T-helper 9 cell (primary cell): ENCODE measurements at places on chromosomes 7 and 10.

- no peak for DNase-seq
These were observed 16.0 kb downstream of the CREB3L2 start for GRCh38 chr7:137985897-137986251.

DNA sequence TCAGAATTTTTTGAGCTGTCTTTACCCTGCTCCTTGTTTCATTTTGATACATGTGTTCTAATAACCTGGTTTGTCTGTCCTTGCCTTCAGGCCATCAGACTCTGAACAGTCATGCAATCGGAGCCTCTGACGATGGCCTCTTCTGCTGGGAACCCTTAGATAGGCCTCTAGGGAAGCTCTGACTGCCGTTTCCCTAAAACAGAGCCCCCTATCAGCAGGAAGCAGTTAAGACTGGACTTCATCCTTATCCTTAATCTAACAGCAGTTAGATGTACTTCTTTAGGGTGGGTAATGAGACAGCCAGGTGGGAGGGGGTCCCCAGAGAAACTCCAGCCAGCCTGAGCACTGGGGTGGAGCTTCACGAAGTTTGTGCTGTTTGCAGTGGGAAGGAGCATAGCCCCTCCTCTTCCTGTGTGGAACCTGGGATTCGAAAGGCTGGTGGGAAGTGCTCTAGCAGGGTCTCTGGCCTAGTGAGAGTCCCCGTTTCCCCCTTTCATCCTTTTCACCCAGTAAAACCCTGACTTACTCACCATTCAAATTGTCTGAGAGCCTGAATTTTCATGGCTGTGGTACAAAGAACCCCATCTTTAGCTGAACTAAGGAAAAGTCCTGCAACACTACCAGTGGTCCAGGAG lies 28.4 kb upstream of the SORCS3 start:
- DNase-seq: no peak

DNA sequence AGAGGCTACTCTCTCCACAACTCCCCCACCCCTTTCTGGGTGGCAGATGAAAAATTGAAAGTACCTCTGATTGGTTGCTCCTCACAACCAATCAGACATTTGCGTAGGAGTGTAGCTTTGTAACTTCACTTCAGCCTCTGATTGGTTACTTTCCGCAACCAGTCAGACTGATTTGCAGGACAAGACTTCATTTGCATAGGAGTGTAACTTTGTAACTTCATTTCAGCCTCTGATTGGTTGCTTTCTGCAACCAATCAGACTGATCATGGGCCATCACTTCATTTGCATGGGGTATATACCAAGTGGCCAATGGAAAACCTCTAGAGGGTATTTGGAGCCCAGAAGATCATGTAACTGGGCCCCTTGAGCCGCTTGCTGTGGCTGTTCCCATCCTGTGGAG lies 25.6 kb downstream of the CDNF start:
- no peak for DNase-seq

DNA sequence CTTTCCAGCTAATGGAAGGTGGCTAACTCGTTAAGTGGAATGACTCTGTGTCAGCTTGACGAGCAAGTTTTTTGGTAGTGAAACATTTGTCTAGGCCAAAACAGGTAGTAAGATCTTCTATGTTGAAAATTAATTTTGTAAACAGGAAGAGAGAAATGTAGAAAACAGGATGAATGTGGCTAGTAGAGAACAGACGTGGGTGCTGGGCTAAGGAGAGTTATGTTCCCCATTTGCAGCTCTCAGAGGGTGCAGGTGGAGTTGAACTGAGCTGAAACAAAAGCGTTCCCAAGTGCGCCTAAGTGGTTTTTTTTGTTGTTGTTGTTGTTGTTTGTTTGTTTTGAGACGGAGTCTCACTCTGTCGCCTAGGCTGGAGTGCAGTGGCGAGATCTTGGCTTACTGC lies 59.5 kb upstream of the SRPK2 start:
- DNase-seq: no peak

DNA sequence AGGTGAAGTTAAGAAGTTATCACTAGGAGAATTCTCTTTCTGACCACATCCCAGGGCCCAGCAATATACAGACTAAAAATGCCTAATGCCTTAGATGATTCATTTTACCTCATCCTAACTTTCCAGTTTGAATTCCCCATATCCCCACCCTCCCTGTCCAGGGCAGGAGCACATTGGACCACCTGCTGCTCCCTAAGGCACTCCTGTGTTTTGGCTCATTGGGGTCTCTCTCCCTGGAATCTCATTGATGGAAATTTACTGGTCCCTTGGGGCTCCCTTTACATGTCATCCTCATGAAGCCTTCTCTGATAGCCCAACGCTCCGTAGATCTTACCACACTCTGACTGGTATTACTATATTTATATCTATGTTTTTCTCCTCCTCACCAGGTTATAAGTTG lies 2.7 kb downstream of the IL2RA start:
- no peak for DNase-seq

- DNase-seq: peak; percentile 59
These were observed 101.1 kb upstream of the TARP start for GRCh38 chr7:38374507-38374906.

- no peak for DNase-seq
These were observed 20.2 kb upstream of the TMEM72 start for GRCh38 chr10:44890696-44891563.

DNA sequence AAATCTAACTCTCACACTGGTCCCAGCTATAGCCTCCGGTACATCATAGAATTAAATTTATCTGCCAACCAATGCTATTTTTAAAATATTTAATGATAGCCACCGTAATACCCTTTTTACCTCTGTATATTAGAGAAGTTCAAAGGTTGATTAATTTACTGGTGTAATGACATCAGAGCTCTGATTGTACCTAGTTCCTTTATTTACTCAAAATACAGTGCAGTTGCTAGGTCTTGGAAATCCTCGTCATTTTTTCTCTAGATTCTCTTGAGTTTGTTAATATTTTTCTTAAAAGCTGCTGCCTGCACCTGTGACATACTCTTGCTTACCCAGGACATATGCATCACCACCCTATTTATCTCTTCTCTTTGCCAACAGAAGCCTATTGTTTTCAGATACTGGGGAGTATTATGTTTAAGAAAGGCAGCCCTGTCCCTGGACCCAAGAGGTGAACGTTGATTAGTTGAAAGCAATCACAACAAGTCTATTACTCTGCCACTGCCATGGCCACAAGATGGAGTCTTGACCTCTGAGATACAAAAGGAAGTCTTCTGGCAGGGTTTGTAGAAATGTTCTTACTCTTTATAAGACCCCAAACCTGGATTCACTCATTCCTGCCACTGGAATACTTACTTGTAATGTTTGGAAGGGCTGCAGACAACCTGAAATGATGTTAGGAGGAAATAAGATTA lies 25.6 kb upstream of the TMEM26 start:
- DNase-seq: no peak

GRCh38 chr10:110076559-110077318 lies 69.0 kb downstream of the ADD3 start:
- DNase-seq: no peak

DNA sequence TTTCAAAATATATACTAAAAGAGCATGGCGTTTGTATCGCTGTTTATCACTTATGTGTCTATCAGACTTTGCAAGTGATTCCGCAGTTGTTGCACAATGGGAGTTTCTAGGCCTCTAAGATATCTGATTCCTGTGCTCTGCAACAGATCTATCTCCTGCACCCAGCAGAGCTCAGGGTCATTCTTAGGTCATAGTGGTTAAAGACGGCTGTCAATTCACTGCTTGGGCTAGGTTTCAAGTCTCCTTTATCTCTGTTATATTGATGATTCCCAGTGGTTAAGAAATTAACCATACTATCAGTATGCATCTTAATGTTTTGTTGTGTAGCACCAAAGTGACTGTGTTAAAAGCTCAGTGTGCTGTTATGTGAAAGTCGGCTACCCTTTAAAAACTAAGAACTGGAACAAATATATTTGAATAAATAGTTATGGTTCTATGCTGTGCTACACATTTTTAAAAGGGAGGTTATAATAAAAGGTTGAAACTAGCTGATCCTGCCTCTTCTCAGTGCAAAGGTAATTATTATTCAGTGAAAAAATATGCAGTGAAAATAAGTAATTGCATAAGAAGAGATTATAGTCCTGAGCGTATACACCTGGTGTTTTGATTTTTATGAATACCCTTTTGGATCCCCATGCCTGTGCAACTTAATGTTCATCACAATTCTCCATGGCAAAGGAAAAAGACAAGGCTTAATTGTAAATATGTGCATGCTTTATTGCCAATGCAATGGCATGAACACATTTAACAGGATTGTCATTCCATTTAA lies 24.0 kb downstream of the HOXA1 start:
- DNase-seq: no peak

GRCh38 chr7:73851410-73852338 lies 9.3 kb upstream of the TMEM270 start:
- DNase-seq: no peak

GRCh38 chr7:116805100-116805544 lies 57.3 kb upstream of the CAPZA2 start:
- no peak for DNase-seq

GRCh38 chr10:127834221-127834620 lies 58.5 kb downstream of the CLRN3 start:
- no peak for DNase-seq

- peak; percentile 18 for DNase-seq
These were observed 552 bp downstream of the IL15RA start for GRCh38 chr10:5976512-5977470.

DNA sequence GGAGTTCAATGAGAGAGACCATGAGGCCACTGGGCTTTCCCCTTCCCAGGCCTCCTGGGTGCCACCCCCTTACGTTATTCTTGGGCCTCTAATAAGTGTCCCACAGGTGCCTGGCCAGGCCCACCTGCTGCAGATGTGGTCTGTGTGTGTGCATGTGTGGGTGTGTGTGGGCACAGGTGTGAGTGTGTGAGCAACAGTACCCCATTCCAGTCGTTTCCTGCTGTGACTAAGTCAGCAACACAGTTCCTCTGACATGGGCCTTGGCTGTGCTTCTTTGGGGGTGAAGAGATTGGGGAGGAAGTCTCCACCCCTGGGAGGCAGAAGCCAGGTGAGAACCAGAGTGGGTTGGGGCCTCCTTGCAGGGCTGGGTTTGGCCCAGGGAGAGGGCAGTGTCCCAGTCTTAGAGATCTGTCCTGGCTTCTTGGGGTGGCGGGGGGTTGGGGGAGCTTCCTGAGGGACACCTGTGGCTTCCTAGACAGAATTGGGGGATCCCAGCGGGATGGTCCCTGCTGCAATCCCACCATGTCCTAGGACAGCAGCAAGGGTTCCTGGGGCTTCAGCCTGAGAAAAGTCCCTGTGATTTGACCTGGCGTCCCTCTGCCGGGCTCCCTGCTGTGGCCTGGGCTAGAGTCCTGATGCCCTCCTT lies 4.1 kb upstream of the PILRB start:
- DNase-seq: no peak

GRCh38 chr10:93376372-93377293 lies 105.5 kb downstream of the MYOF start:
- DNase-seq: no peak

- no peak for DNase-seq
These were observed 118.1 kb downstream of the PTPRN2 start for GRCh38 chr7:158469396-158470051.

- DNase-seq: no peak
These were observed 92.8 kb downstream of the CD36 start for GRCh38 chr7:80731281-80731680.

GRCh38 chr7:145848691-145849090 lies 267.9 kb upstream of the CNTNAP2 start:
- DNase-seq: no peak

DNA sequence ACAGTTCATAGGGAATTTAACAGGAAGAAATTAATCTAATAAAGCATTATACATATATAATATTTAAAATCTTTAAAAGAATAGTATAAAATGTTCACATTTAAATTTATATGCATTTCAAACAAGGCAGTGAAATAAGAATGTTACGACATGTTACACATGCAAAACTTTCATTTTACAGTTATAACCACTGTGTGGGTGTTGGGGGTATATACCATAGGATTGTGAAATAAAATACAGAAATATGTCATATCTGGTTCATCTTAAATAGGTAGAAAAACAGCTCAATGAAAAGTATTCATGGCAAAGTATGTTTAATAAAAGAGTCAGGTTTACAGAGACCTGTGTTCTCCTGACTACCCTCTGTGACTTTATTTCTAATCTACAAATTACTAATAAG lies 45.6 kb downstream of the CHCHD3 start:
- DNase-seq: no peak

GRCh38 chr7:37208528-37208927 lies 240.1 kb downstream of the ELMO1 start:
- DNase-seq: no peak

- DNase-seq: no peak
These were observed 3.3 kb upstream of the DIP2C start for GRCh38 chr10:692682-693351.

DNA sequence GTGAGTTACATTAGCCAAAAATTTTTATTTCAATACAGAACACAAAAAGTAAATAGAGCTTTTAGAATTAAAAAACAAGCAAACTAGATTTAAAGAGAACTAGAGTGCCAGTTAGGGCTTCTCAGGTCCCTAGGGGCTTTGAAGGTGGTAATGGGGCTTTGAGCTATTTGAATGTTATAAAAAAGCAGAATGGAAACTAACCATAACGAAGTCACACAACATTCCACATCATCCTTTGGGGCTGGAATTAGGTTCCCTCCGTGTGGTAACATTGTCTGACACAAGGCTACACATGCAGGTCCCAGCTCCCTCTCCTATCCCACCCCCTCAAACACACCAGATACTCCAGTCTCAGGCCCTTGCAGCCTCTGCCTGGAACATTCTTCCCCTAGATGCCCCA lies 15.3 kb downstream of the JAZF1 start:
- DNase-seq: no peak

DNA sequence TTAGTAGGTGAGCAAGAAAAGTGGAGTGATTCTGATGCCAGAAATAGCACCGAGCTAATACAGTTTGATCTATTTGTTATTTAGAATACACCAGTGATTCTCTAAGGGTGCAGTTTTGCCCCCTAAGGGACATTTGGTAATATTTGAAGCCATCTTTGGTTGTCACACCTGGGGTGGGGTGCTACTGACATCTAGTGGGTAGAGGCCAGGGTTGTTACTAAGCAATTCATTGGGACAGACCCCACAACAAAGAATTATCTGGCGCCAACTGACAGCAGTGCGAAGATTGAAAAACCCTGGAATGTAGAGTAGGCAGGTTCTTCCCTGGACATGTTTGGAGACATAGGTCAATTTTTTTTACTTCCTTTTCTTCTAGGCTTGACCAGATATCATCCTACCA lies 14.6 kb downstream of the PALS2 start:
- DNase-seq: peak; percentile 30

DNA sequence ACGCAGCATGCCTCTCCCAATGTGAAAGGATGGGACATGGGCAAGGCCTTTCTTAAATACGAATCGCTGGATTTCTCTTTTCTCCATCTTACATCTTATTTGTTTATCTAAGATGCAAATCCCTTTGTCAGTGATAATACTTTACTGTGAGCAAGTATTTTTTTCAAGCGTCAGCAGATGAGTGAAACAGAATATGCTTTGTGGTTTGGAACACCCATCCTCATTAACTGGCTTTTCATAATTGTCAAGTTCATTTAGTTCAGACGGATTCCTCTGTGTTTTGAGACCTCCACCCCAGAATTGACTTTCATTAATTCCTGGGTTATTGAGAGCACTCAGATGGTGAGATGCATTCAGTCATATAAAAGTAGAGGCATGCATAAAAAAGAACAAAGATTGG lies 149.8 kb downstream of the NSUN6 start:
- DNase-seq: no peak
